ENCODE measurements at places on chromosomes 6 and 20. TPM values are rescaled to one million over a fixed set of nuclear protein-coding genes. Genes with fewer than 3 reads are reported as not detected.

MCCD1 gene
- total RNA-seq = not detected

- DNase-seq = no peak
Measured at GRCh38 chr6:13872681-13873080, 52.1 kb upstream of the RNF182 start.

GRCh38 chr6:12749531-12750379 is 33.2 kb downstream of the PHACTR1 start:
- DNase-seq = no peak

GRCh38 chr6:153503810-153504209 is 372.7 kb upstream of the RGS17 start:
- no peak for DNase-seq

DNA sequence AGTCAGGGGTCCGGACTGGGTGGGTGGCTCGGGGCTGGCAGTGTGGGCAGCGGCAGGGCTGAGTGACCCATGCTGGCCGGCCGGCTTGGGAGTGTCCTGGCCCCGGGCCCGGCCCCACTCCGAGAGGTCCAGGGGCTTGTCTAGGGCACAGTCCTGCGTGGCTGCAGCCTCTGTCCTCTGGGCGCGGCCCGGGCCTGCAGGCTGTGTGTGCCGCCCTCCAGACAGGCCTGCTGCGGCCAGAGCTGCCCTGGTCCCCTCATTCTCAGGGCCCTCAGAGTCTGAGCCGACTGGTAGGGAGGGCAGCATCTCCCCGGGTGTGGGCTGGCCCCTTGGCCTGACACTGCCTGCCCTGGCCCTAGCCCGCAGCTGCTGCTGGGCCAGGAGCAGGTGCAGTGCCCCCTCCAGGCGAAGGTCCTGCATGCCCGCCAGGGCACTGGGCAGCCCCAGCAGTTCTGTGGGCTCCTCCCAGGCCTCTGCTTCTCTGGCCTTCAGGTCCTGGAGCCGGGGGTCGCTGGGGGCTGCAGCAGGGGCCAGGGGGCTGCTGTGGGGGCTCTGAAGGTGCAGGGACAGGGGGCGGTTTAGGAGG is 6.9 kb upstream of the CABLES2 start:
- DNase-seq = peak; percentile 13
